Stimulated activated CD8-positive, alpha-beta memory T cell treated with anti-CD3 and anti-CD28 coated beads, Interleukin-2, amount 100 ng/mL, for 1 hour (primary cell): ENCODE measurements at places on chromosomes 13 and 19.

DNA sequence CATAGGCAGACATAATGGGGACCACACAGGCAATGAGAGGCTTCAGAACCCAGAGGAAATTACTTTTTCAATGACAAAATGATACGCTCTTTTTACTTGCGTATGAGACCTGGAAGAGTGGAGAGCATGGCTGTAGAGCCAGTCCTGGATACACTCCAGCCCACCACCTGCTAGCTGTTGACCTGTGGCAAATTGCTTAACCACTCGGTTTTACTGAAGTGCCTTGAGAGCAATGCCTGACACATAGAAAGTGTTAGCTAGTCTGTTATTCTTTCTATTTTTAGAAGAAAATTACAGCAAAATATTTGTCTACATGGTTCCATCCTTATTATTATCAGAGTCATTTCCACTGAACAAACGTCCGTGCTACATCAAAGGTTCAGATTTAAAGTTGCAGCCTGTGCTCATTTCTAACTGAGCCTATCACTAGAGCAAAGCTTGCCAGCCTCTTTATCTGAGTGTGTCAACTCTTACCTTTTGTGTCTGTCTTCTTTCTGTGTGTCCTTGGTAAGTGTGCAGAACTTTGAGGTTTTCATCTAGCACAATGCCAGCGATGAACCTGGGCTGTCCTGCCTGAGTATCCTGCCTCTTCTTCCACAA is 9.6 kb upstream of the GPR183 start:
- no peak for DNase-seq

DNA sequence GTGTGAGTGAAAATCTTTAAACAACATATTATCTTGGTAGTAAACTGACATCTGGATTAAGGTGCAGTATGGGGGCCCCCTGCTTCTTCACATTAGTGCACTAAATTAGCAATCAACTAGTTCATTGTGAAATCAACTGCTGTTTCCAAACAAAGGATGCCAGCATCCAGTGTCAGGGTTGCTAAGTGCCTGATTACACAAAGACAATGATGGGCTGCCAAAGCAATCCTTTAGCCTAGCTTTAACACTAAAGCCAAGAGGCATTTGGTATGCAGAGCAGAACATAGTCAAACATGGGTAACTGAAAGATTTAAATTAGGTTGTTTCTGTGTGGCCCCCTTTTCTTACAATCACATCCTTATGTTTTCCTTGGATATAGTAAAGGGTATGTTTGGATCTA is 543.1 kb upstream of the SLITRK5 start:
- no peak for DNase-seq

- DNase-seq = no peak
Observed at GRCh38 chr13:56216221-56216620, 924.5 kb upstream of the PRR20A start.

DNA sequence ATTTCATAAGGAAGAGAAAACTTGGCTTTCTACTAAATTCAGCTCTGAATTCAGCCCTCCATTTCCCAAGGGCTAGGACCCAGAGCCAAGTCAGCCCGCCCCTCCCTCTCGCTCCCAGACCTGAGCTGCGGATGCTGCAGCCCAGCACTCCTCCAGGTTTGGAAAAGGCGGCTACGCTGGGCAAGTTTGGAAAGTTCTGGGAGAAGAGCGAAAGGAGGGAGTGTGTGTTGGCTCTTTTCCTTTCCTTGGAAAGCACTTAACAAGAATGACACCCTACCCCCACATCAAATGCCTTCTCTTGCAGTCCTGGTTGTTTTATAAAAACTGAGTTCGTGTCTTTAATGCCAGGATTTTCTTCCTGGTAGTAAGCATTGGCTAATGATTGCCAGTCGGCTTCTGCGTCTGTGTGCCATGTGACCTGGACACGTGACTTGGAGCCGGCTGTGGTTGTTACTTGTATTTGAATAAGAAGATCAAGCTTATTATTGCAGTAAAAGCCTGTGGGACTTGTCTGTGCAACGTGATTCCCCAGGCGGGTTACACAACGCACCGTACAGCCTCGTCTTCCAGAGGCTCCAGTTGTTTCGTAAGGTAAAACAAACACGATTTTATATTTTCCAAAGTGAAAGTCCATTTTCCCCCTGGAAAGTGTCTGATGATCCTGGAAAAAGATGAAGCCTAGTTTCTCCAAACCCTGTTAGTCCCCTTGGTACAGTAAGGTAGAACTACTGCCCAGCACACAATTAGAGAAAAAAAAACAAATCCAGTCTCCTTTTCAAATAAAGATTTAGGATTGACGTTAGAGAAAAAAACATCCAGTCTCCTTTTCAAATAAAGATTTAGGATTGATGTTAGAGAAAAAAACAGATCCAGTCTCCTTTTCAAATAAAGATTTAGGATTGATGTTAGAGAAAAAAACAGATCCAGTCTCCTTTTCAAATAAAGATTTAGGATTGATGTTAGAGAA is 26.8 kb upstream of the UBE2L5 start:
- DNase-seq = no peak

DNA sequence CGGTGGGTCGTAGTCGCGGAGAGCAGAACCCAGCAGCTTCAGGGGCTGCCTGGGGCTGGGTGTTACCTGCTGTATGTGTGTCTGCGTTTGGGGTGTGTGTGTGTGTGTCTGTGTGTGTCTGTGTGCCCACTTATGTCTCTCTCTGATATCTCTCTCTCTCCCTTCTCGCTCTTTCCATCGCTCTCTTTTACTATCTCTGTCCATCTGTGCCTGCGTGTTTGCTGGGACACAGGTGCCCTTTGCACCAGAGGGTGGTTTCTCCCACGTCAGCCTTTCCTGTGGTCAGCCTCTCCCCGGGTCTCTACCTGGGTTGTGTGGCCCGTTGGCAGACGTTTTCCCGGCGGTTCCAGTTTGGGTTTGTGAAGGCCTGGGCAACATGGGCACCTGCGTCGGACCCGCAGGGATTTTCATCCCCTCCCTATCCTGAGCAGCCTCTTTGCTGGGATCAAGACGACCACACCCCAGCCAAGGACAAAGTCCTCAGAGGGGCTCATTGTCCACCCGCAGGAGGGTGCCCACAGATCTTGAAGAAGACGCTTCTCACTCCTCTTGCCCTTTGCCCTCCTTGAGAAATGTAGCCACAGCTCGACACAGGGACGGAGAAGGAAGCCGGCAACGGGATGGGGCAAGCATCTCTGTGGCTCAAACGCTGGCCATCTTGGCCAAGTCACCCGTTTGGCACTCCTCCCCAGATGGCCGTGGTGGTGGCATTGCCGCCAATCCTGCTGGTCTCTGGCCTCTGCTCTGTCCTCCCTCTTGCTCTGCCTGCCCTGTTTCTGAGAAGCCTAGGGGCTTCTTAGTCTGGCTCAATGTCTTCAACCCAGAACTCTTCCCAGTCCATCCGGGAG is 43.3 kb downstream of the ZNF146 start:
- DNase-seq = no peak

- DNase-seq = no peak
Observed at GRCh38 chr19:46383171-46383815, 30.1 kb downstream of the CCDC8 start.

DNA sequence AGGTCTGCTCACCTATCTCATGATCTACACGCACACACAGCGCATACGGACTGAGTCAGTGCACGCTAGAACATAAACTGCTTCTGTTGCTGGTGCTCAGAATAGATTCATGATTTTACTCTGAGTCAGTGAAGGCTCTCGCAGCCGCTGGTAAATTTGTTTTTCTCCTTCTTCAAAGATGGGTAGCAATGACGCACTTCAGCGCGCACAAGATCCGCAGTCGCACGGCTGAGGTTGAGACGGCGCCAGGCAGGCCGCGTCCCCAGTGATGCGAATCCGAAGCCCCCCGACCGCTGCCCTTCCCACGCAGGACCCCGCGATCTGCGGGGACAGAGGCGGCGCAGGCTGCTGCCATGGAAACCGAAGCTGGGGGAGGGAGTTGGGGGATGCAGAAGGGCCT is 103.7 kb upstream of the USP29 start:
- DNase-seq = no peak

DNA sequence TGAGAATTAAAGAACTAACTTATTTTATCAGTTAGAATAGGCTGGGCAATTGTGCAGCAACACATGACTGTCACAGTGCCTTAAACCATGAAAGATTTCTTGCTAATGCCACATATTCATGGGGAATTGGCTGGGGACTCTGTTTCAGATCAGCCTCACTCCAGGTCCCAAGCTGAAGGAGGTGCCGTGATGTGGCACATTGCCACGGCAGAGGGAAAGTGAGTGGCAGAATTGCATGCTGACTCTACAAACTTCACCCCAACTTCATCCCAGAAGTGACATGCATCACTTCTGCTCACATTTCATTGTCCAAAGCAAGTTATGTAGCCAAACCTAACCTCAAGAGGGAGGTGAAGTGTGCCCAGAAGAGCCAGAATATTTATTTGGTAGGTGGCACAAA is 37.8 kb downstream of the OLFM4 start:
- no peak for DNase-seq

GRCh38 chr13:42524487-42525034 is 49.4 kb upstream of the TNFSF11 start:
- DNase-seq = no peak

DNA sequence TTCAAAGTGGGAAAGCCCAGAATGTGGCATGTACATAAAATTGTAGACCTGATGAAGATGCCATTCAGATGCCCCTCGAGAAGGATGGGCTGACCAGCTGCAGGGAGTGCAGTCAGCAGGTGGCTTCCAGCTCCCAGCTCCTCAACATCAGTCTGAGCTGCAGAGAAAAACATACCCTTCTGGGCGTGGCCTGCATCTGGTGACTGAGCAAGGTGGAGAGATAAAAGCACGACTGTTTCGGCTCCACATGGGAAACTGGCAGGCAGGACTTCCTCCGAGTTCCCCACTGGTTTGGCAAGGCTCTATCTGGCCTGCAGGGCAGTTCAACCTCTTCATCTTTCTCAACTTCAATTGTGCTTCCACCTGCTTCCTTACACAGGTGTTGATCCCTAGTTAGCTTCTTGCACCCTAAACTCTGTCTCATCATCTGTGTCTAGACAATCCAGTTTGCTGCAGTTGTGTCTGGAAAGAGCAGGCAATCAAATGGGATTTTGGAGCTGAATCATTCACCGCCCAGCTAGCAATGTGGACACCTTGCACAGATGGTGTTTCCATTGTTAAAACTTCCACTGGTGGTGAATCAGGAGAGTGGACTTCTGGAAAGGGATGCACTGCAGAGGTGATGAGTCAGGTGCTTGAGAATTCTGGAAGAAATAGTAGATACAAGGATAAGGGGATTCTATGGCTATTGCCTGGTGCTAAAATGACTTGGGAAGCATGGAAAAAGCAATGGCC is 56.8 kb downstream of the POLR1D start:
- DNase-seq = no peak

DNA sequence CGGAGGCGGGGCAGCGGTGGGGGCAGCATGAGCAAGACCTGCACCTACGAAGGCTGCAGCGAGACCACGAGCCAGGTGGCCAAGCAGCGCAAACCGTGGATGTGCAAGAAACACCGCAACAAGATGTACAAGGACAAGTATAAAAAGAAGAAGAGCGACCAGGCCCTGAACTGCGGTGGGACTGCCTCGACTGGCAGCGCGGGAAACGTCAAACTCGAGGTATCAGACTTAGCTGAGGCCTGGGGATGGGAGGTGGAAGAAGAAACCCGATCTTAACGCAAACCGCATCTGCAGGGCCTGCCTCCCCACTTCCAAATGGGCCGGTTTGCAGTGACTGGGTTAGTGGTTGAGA is 693 bp downstream of the RFXAP start:
- DNase-seq = no peak

DNA sequence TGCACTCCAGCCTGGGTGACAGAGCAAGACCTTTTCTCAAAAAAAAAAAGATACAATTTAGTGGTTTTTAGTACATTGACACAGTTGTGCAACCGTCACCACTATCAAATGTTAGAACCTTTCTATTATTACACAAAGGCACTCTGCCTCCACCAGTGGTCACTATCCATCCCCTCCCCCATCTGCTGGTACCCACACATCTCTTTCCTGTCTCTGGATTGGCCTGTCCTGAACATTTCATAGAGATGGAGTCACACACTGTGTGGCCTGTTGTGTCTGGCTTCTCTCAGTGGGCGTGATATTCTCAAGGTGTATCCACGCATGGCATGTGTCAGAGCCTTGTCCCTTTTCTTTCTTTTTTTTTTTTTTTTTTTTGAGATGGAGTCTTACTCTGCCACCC is 11.2 kb downstream of the KDM4B start:
- DNase-seq = no peak

- no peak for DNase-seq
Observed at GRCh38 chr13:36997716-36998427, 1.3 kb downstream of the ALG5 start.

- no peak for DNase-seq
Observed at GRCh38 chr13:113091211-113091771, 14.3 kb upstream of the F7 start.

DNA sequence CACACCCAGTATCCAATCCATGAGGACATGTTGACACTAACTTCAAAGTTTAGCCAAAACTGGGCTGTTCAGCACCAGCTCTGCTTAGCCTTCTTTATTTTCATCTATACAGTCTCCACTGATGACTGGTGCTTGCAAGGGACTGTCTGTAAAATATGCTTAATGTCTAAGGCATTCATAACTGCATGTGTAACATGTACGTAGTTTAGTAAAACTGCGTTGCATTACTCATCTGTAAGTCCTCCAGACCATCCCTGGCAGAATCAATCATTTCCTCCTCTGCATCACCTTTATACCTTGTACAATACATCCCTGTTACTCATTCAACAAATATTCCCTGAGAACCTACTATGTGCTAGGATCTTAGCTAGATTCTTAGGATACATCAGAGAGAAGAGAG is 362.1 kb downstream of the MTUS2 start:
- DNase-seq = no peak

DNA sequence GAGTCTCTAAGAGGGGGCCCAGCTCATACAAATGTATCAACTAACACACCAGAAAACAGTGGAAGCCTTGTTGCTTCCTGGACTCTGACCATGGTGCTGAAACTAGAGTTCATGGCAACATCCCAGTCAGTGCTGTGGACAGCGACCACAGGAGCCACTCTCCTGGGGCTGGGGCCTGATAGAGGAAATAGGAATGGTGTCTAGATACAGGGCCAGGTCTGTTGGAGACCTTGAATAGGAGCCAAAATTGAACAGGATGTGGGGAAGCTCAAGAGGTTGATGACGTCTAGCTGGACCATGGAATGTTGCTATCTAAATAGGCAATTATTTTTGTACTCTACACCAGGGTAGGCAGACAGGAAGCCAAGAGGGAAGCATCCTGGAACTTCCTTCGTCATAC is 21.7 kb downstream of the LILRB4 start:
- DNase-seq = no peak

DNA sequence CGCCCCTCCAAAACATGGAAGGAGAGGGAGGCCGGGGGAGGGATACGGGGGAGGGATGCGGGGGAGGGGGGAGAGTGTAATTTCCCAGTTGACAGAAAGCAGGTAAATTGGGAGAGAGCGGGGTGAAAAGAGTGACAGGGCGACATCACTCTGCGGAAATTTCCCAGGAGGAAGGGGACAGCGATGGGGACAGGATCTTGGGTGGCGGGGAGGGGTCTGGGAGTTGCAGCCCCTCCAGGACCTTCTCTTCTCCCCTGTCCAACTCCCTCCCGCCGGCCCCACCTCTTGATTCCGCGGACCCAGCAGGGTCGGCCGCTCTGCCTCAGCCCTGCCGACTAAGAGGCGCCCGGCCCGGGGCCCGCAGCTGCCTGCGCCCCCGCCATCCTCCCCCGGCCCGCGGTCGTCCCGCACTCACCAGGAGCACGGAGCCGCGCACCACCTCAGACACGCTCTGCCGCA is 108.0 kb upstream of the DOCK9 start:
- no peak for DNase-seq
